Effector CD8-positive, alpha-beta T cell (primary cell): ENCODE measurements at places on chromosomes 16 and 17.

- no peak for DNase-seq
Measured at GRCh38 chr17:17151962-17152361, 54.2 kb downstream of the PLD6 start.

GRCh38 chr17:8985054-8985701 lies 19.7 kb upstream of the PIK3R5 start:
- DNase-seq: no peak

DNA sequence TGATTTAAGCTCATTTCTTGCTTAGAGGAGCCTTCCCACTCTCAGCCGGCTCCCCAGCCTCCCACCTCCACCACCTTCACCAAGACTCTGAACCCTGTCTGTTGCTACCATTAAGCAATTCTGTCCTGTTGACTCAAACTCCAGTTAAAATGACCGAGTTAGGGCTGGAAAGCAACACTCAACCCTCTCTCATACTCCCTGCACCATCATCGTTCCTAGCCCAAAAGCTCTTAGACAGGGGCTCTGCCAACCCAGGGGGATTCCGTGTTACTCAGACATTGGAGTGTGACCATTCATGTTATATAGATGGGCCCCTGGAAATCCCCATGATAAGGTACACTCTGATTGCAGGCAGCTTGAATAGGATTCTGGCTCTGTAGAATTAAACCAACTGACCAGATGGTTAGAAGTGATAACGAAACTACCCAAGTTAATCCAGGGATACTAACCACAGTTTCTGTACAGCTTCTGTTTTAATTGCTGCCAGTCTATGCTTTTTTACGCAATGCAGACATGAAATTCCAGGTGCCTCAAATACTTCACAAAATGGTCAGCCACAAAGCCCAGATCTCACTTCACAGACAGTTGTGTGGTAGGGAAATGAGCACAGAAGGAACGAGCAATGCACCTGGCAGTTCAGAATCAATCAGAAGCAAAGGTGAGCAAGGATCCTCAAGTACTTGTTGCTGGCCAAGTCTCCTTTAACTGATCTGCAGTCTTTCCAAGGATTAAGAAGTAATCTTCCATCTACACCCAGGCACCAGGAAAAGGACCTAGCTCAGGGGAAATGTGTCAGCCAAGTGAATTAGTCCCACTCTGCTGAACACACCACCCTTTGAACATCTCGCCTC lies 2.1 kb downstream of the SSTR2 start:
- DNase-seq: no peak

DNA sequence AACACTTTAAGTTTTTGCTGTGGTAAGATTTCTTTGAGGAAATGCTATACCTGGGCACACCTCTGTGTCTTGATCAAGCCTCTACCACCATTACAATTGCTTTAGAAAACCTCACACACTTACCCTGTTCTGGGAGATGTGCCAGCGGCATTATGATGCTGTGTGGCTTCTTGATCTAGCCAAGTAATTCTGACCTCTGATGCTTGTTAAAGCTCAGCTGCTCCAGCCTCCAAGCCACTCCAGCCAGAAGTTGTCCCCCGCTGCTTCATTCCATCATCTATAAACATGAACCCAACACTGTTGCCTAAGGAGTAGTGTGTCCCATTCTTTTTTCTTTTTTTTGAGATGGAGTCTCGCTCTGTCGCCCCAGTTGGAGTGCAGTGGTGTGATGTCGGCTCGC lies 60.1 kb downstream of the CYLD start:
- no peak for DNase-seq

DNA sequence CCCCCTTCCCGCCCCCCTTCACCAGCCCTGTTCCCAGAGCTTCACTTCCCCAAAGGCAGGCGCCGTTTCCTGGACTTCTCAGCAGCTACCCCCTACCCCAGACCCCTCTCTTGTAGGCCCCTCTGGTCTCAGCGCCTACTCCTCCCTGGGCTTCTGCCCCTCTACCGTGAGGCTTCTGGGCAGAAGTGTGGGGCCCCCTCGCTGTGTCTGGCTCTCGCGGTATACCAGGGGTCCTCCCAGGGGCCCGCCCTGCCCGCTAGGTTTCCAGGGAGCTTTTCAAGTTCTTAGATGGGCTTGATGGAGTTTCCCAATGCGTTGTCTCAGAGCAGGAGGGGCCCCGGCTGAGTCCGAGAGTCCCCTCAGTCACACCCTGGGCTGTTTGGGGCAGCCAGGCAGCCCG lies 247.1 kb downstream of the SEC14L1 start:
- no peak for DNase-seq

- DNase-seq: no peak
Measured at GRCh38 chr17:52148969-52149351, 9.6 kb downstream of the CA10 start.

DNA sequence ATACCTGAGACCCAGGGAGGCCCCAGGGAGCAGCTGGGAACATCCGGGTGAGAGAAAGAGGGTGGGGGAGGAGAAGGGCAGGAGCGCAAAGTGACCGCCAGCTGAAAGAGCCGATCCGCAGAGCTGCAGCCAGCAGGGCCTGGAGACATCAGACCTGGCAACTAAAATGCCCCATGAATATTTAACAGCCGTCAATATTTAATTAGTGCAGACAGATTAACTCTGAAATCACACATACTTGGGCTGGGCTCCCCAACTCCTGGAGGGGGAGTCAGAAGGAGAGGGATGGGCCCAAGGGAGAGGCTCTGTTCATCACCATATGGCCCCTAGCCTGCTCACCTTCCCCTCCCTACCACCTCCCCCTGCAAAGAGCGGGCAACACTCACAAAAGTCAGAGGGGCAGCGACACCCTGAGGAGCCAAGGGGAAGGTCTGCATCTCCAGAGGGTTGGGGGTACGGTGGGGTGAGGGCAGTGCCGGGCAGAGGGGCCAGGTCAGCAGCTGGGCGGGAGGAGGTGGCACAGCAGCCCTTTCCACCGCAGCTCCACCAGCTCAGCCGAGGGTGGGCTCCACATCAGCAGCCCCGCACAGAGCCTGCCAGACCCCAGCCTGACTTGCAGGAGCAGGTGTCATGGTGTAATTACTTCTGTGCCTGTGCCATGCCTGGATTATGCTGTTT lies 61.9 kb upstream of the CCL1 start:
- no peak for DNase-seq

DNA sequence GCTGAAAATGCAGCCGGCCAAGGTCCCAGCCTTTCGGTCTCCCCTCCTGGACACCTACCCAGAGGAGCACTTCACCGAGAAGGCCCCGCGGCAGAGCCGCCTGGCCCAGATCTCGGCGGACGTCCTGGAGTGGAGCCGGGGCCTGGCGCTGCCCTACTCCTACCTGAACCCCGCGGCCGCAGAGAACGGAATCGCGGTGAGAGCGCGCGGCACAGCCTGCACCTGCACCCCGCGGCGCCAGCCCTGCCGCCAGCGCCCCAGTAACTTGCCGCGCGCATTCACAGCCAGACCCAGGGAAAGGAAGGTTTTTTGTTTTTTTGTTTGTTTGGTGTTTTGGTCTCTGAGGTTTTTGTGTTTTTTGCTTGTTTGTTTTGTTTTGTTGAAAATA lies 15.2 kb downstream of the ALOX12B start:
- DNase-seq: no peak

GRCh38 chr17:45325810-45326209 lies 9.0 kb upstream of the MAP3K14 start:
- DNase-seq: no peak

- DNase-seq: no peak
Measured at GRCh38 chr16:68219725-68220351, 16.1 kb downstream of the ESRP2 start.

GRCh38 chr17:66299711-66300110 lies 2.7 kb upstream of the PRKCA start:
- no peak for DNase-seq

GRCh38 chr17:78595135-78595810 lies 18.1 kb upstream of the DNAH17 start:
- DNase-seq: no peak

DNA sequence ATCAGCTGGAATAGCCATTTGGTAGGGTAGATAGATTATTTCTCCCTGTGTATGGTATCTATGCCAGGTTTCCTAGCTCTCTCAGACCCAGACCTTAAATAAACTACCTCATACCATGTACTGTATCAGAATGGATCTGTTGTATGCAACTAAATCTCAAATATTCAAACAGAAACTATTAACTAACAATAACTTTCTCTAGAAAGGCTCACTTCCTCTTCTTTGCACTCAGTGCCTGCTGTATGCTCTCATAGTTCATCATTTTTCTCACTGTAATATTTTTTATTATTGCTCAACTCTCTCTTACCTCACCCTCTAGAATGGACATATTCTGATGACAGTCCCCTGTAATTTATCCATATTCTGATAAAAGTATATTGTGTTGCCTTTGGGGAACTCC lies 182.4 kb downstream of the TOX3 start:
- DNase-seq: no peak

GRCh38 chr17:12815642-12816141 lies 26.4 kb downstream of the ARHGAP44 start:
- DNase-seq: no peak

- no peak for DNase-seq
Measured at GRCh38 chr17:81046770-81047359, 11.9 kb downstream of the BAIAP2 start.

- DNase-seq: no peak
Measured at GRCh38 chr17:81386646-81387099, 8.6 kb upstream of the BAHCC1 start.

DNA sequence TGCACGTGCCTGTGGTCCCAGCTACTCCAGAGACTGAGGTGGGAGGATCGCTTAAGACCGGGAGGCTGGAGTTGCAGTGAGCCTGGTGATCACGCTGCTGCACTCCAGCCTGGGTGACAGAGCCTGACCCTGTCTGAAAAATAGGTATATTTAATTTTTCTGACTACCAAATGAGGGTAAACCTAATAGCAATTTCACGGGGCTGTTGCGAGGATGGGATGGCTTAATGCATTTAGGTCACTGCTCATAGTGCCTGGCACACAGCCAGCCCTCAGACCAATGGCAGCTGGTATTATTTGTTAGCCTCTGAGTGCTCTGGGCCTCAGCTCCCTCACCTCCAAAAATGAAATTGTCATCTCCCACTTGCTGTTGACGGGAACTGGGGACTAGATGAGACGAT lies 5.9 kb upstream of the CDIP1 start:
- DNase-seq: no peak

DNA sequence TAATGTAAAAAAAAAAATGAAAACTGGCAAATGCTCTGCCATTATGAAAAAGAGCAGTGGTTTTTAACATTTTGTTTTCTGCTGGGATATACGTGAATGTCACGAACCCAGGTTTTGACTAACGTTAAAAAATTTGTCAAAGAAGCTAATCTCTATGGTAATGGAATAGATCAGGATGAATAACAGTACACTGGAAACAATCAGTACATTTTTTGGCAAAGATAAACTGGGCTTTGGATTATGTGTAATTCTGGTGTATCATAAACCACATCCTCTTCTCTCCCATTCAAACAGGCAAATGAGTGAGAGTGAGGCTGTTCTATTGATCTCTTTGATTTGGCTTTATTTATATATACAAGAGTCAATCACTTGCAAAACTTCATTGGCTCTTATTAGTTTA lies 207.0 kb upstream of the IRX3 start:
- DNase-seq: no peak

GRCh38 chr17:45042346-45043120 lies 8.9 kb downstream of the DCAKD start:
- DNase-seq: no peak

GRCh38 chr16:49785970-49786369 lies 69.9 kb downstream of the ZNF423 start:
- DNase-seq: no peak

- no peak for DNase-seq
Measured at GRCh38 chr17:27748360-27748825, 51.9 kb downstream of the NOS2 start.

GRCh38 chr17:19713462-19713861 lies 2.9 kb downstream of the SLC47A2 start:
- no peak for DNase-seq

DNA sequence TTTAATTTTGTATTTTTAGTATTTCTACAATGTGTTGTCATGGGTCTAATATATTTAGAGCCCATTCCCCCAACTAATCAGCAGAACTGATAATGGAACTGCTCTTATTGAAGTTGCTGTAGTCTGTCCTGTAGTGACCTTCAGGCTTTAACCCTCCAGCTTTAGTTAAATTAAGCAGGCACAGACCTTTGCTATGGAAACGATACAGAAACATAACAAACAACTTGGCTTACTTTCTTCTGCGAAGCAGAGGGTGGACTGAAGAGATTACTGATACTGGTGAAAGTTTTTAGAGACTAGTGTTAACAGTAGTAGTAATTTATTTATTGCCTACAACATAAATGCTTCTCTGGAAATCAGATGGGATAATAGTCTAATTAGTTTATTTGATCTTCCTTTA lies 61.4 kb downstream of the NFATC3 start:
- no peak for DNase-seq

GRCh38 chr17:17566896-17567513 lies 24.5 kb downstream of the PEMT start:
- DNase-seq: no peak

- no peak for DNase-seq
Measured at GRCh38 chr17:77684803-77685798, 273.4 kb upstream of the TNRC6C start.

- peak; percentile 19 for DNase-seq
Measured at GRCh38 chr16:30535106-30535776, 583 bp upstream of the ZNF747 start.

DNA sequence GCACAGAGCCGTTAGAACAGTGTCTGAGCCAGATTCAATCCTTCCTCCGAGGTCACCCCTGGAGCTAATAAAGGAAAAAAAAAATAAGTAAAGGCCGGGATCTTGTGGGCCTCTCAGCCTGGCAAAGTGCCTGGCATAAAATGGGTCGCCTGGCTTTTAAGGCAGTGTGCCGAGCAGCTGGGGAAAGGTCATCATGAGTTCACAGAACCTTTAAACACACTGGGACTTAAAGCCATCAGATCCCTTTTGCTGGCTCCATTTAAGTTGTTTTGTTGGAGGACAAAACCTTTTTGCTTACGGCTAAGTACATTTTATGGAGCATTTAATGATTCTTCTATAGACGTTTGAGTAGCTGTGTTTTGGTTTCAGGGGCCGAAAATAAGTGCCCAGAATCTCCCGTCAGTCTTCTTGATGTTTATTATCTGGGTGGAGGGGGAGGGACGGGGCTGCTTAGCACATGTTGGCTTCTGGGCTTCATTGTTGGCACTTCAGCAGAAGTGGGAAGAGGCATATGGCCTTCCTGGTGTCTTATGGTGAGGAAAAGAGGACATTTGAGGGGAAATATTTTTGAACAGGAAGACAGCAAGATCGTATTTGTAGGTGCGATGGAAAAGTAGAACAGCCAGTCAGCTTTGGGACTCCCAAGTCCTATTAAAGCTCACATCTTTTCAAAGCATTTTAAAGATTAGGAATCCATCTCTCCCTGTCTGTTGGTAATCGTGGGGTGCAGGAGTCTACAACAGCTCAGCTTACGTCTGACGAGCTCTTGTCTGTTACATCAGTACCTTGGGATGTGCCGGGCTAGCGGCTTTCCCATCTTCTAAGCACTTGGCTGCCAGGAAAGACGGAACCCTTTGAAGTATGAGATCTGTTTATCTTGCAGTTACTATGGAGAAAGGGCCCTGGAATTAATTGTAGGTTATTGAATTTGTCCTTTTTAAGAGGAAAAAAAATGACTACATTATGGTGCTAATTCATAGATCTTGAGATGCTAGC lies 31.1 kb downstream of the RBFOX1 start:
- DNase-seq: no peak
